ENCODE measurements at places on chromosomes 2 and 18.

GRCh38 chr2:98936353-98937351 lies 627 bp upstream of the CRACDL start:
- DNase-seq: no peak

DNA sequence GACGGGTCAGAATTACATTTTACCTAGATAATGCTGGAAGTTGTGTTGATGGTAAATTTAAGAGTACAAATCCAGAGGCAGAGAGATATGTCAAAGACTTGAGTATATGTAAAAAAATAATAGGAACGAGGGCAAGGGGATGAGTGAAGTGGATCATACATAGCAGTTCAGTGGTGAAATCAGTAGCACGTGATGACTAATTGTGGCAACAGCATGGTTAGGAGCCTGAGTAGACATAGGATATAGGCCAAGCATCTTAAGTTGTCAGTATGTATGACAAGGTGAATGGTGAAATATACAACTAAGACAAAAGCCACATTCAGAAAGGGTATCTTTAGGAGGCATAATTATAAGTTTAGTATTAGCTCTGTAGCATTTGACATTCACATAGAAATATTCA lies 826.5 kb upstream of the PIK3C3 start:
- DNase-seq: no peak

DNA sequence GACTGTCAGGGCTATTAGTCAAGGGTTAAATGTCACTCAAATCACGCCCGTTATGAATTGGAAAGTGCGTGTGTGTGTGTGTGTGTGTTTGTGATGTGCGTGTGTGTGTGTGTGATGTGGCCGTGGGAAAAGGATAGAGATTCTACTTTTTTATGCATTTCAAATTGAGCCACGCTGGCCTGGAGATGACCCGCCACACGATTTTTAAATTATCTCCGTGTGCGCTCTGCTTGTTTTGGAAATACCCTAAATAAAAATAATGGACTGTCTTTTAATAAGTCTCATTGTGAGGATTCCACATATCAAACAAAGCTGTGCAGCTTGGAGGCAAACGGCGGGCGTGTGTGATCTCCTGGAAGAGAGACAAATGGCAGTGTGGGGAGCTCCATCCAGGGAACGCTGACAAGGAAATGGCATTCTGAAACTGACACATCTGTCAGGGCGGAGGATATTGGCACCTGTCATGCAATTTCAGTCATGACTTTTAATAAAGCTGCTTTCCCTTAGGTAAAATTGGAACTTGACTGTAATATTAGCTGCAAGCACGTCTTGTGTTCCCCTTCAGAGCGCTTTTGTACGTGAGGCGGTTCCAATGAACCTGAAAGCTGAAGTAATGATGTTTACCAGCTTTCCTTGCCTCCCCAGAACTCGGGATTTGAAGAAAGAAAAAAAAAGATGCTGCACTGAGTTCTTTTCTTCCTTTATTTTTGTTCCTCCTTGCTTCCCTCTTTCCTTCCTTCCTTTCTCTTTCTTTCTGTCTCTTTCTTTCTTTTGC lies 381.8 kb upstream of the SMIM21 start:
- no peak for DNase-seq

GRCh38 chr18:68484241-68484640 lies 230.7 kb downstream of the TMX3 start:
- no peak for DNase-seq

- no peak for DNase-seq
Measured at GRCh38 chr2:192007581-192008228, 160.8 kb upstream of the CAVIN2 start.

GRCh38 chr2:26853751-26854150 lies 5.8 kb downstream of the DPYSL5 start:
- DNase-seq: no peak

DNA sequence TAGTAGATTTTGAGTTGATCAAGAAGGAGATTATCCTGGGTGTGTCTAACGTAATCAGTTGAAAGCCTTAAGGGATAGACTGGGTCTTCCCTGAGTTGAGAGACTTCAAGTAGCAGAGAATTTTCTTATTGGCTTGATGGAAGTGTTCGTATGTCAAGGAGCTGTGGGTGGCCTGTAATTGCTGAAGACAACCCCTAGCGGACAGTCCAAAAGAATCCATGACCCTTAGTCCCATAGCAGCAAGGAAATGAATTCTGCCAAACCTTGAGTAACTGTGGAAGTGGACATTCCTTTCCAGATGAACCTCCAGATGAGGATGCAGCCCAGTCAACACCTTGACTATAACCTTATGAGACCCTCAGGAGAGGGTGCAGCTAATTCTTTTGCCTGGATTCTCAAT lies 786.3 kb downstream of the SOCS6 start:
- no peak for DNase-seq

- DNase-seq: no peak
Measured at GRCh38 chr2:95325590-95326432, 28.7 kb downstream of the KCNIP3 start.

DNA sequence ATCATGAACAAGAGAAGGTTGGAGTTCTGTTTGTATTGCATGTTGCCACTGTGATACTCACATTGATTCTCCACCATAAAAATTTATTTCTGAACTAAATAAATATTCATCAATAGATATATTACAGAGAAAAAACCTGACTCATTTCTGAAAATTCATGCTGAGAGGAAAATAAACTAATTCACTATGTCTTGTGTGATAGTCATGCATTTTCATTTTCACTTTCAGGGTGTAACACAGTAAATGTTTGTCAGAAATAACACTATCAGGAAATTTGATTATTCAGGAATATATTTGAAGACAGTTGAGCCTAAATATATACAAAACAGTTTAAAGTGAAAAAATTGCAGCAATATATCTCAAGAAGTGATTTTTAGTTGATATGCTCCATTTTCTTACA lies 335.2 kb downstream of the KCNJ3 start:
- no peak for DNase-seq

DNA sequence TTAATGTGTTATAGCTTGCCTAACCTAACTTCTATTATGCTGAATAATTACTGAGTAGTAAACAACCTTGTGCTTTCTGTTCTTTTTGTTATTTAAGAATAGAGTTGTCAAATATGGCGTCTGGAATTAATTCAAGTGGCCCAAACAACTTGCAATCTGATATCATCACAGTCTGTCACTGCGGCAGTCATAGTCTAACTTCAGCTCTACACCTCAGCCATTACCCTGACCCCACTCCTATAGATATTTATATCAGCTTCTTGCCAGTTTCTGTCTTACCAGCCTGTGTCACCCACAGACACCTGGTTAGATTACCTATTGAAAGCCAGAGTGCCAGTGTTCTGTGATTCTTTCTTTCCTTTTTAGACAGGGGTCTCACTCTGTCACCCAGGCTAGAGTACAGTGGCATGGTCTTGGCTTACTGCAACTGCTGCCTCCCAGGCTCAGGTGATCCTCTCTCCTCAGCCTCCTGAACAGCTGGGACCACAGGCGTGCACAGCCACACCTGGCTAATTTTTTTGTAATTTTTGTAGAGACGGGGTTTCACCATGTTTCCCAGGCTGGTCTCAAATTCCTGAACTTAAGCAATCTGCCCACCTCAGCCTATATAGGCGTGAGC lies 14.1 kb upstream of the KLHL41 start:
- DNase-seq: no peak

GRCh38 chr2:28662468-28663181 lies 89.0 kb upstream of the PPP1CB start:
- no peak for DNase-seq

DNA sequence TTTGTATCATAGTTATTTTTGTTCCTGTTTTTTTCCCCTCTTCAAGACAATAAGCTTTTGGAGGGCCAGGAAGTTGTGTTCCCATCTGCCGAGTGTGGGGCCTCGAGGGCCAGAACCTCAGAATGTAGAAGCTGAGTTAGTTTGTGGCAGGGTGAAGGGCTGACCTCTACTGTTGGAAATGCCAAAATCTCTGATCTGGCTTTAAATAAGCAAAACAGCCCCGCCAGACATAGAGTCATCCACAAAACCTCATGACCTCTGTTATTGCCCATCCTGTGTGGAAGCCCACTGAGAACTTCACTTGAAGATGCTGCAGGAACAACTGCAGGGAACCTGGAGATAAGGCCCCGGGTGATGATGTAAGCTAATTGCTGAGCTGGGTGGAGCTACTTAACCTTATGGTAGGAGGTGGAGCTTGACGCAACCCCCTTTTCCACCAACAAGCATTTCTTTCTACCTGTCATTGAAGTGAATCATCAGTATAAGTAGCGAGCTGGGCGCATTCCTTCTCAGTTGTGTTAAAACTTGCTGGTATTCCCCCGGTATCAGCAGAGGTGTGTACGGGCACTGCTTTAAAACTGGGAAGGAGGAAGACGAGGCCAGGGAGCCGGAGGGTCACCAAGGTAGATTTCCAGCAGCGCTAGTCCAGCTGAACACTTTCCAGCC lies 177.2 kb downstream of the NEDD4L start:
- DNase-seq: no peak

GRCh38 chr2:42636934-42637333 lies 68.5 kb downstream of the MTA3 start:
- no peak for DNase-seq

DNA sequence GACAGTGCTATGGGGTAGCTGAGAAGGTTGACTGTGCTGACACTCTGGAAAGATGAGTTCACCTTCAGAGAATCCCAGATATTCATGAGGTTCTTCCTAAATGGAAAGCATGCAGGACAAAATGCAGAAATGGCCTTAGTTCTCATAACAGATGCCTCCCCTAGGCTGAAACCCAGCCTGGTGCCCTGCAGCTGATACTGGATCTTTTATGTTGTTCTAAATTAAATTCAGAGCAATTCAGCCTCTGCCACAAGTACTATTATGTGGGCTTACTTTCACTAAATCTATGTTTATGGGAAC lies 172.0 kb upstream of the SERPINE2 start:
- DNase-seq: no peak

GRCh38 chr2:215900203-215900611 lies 113.1 kb downstream of the MREG start:
- DNase-seq: no peak

DNA sequence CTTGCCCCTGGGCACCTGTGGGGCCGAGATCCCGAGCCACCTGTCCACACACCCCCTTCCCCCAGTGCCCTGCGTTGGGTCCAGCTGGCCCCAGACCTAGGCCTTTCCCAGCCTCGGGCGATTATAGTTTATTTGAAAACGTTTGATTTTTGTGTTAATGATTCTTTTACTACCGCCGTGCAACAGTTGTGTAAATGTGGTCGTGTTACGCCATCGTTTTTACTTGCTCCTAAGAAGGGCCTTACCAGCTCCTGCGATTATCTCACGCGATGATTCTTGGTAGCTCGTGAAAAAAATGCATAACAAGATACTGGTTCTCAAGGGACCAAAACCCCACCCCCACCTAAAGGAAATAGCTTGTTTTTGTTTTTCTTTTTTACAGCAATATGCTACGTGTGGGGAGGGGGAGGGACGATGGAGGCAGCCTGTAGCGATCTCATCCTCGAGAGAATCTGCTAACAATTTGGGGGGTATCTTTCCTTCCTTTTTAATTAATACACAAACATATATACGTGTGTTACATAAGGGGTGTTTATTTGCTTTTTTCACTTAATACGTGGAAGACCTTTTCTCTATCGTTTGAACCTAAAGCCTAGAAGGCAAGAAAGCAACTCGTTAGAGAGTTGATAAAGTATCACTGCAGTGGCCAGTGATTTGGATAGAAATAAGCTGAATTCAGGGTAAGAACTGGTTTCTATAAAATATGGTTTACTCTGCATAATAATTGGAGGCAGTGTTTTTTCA lies 1.0 kb downstream of the ZDBF2 start:
- DNase-seq: peak; percentile 11
